ENCODE measurements at places on chromosomes 2 and 18. TPM values are rescaled to one million over a fixed set of nuclear protein-coding genes. Genes with fewer than 3 reads are reported as not detected.

PCARE gene
- polyA plus RNA-seq, result 0.03 TPM

GATA6 gene
- 0.36 TPM for polyA plus RNA-seq

GPR17 gene
- polyA plus RNA-seq, result 0.14 TPM

NAT8 gene
- polyA plus RNA-seq, result not detected

PLCL1 gene
- polyA plus RNA-seq, result 12.6 TPM

- H3K36me3 ChIP-seq, result no peaks in the 10 kb centered on the region
- H3K4me3 ChIP-seq, result no peak overlapping the region
- no peak for DNase-seq
Measured at GRCh38 chr2:54347622-54348021, 91.6 kb upstream of the TSPYL6 start.

DNA sequence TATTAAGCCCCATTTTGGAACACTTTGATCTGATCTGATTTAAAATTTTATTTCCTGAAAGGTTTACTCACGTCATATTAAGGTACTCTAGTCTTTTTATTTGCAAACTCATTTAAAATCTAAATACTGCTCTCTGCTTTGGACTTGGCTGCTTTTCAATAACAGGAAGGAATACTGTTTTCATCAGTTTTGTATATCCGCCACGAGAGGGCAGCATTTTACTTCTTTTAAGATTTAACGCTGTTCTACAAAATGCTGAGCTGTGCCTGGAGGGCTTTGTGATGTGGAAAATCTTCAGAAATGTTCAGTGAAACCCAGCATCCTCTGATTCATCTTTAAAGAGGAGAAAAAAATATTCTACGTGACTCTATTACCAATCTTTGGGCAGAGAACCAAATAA lies 37.5 kb upstream of the SLC38A11 start:
- no peaks in the 10 kb centered on the region for H3K27me3 ChIP-seq
- no peak overlapping the region for H3K27ac ChIP-seq
- DNase-seq, result no peak
- H3K36me3 ChIP-seq, result no peaks in the 10 kb centered on the region
- H3K4me3 ChIP-seq, result no peak overlapping the region
- H3K4me1 ChIP-seq, result no peaks in the 10 kb centered on the region

DNA sequence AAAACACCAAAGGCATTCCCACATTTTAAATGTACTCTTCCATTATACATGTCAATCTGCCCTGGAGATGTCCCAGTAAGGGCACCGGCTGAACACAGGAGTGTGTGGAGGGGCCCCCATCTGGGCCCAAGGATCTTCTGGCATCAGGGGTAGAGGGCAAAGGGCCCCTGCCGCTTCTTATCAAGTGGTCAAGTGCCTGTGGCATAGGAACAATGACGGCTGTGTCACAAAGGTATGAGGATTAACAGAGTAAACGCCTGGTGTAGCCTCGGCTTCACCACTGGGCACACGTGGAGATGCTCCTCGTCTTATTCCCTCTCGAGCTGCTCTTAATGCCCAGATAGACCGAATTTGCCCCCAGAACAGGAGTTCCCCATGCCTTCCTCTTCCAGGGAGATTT lies 169.7 kb upstream of the GLI2 start:
- H3K36me3 ChIP-seq, result no peaks in the 10 kb centered on the region
- H3K27ac ChIP-seq, result no peak overlapping the region
- peaks cover 6% of the 10 kb centered on the region for H3K4me1 ChIP-seq
- no peaks in the 10 kb centered on the region for H3K27me3 ChIP-seq
- no peak overlapping the region for H3K4me3 ChIP-seq

DNA sequence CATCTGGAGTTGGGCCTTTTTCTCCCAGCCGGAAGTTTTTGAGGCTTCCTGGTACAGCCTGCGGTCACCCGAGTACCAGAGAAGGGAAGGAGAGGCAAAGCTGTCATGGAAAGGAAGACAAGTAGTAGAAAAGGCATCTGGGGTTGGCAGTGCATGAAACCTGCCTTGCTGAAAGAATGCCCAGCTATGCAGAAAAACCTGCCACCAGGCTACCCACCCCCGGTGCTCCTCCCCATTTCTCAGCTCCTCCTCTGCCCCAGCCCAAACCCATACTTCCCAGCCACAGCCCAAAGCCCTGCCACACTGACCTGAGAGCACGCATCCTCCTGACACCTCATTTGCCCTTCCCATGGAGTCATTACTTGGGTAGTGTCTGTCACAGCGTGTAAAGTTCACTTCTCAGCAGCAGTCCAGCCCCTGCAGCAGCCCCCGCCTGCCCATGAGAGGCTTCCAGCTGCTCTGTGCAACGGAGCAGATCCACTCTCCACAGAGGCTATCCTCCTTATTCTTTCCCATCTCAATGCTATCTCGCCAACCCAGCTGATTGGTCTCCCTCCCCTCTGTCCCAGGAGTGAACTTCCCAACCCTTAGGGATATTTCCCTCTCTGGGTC lies 40.4 kb upstream of the MAL start:
- H3K4me3 ChIP-seq, result no peak overlapping the region
- DNase-seq, result no peak
- H3K27ac ChIP-seq, result no peak overlapping the region
- peaks cover 13% of the 10 kb centered on the region for H3K27me3 ChIP-seq
- no peaks in the 10 kb centered on the region for H3K4me1 ChIP-seq

All from psoas muscle (tissue), 8 donors.